ENCODE measurements at places on chromosomes 12 and 14.

DNA sequence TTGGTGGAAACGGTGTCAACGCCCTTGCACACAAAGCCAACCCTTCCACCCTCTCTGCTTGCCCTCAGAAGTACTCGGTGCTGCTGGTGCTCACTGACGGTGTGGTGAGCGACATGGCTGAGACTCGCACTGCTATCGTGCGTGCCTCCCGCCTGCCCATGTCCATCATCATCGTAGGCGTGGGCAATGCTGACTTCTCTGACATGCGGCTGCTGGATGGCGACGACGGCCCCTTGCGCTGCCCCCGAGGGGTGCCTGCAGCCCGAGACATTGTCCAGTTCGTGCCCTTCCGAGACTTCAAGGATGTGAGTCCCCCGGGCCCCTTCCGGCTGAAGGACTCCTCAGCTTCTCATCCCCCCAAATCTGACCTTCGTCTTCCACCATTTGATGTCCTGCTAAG, 5.7 kb downstream of the CPNE6 start:
- DNase-seq = no peak

DNA sequence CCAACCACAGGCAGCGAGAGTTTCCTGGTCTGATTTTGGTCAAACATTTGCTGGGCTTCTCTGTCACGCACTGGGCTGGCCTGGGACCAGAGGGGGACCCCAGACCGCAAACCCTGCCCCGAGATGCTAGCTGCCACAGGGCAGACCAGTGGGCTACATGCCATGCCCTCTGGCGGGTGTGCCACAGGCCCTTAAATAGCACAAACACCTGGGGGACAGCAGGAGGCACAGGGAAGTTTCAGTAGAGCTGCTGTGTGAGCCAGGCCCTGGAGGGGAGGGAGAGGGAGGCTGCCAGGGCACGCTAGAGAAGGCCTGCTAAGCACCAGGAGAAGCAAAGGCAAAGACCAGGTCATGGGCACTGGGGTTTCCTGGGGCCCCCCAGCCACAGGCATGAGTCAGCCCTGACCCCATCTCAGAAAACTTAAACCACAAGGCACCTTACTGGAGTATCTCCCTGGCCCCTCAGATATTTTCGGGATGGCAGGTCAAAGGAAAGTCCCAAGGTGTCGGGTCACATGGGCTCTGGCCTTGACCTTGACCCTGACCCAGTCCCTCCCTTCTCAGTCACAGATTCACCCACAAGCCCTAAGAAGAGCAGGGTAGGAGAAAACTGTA, 29.2 kb downstream of the ITPK1 start:
- DNase-seq = no peak

GRCh38 chr12:54983536-54984101, 943 bp downstream of the TESPA1 start:
- DNase-seq = no peak

DNA sequence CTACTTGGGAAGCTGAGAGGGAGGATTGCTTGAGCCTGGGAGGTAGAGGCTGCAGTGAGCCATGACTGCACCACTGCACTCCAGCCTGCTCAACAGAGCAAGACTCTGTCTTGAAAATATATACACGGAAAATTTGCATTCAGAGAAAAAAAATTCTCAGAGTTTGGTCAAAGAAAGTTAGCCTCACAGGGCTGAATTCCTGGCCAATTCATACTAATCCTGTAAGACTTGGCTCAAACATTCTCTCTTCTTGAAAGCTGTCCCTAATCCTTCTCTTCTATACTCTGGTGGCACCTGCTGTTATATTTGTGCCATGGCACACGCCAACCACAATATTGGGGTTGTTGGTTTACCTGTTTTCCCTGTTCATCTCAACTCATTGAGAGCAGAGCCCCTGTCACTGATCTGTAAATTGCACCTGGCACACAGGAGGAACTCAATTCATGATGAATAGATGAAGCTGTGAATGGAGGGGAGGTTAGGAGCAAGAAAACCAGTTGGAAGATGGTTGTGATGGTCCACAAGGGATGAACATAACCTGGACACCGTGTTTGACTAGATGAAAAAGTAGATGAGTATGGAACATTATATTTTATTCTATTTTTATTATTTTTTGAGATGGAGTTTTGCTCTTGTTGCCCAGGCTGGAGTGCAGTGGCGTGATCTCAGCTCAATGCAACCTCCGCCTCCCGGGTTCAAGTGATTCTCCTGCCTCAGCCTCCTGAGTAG, 36.8 kb upstream of the SPTSSA start:
- DNase-seq = no peak

GRCh38 chr14:76836029-76836630, 9.9 kb downstream of the LRRC74A start:
- no peak for DNase-seq

GRCh38 chr14:24783791-24784190, 149.8 kb upstream of the GZMB start:
- DNase-seq = no peak

DNA sequence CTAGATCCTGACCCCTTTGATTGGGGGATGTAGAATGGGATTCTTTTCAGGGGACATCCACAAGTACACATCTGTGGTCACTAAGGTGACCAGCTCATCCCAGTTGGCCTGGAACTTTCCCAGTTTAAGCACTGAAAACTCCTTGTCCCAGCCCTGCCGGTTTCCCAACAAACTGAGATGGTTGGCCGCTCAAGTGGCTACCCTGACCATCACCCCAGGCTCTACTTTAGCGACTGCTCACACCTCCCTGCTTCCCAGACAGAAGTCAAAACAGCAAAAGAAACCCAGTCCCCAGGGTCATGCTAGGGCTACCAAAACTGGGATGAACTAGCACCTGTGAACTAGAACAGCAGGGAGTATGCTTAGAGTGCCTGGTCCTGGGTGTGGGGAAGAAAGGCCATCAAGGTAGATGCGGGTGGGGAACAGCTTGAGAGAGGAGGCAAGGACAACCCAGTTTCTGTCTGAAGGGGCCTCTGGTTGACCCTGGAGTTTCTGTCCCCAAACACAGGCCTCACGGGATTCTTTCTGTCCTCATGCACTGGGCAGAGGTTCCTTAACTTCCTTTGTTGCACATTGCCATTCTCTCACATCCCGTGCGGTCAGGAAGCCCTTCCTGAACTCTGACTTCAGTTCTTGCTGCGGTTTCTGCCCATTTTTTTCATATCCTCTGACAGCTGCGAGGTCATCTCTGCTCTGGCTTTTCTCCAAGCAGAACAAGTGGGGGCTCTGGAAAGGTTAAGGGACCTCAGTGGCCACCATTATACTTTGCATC, 1.6 kb downstream of the LTB4R start:
- no peak for DNase-seq

GRCh38 chr12:34342048-34342447, 319.8 kb downstream of the ALG10 start:
- DNase-seq = no peak

GRCh38 chr14:64671591-64671990, 32.6 kb upstream of the PLEKHG3 start:
- DNase-seq = peak; percentile 28

DNA sequence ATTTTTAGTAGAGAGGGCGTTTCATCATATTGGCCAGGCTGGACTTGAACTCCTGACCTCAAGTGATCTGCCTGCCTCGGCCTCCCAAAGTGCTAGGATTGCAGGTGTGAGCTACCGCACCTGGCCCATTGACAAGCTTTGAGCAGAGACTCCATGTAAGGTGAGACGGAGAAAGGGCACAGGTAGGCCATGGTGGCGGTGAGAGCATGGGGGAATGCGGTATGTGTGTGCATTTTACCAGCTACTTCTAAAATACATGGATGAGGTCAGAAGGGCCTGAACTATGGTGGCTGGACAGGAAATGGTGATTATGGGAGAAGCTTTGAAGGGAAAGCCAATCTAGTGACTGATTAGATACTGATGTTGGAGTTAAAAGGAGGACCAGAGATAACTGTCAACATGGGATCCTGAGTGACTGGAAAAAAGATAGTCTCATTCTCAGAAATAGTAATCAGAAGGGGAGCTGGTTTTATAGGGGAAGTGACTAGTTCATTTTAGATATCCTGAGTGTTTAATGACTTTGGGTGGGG, 21.9 kb upstream of the PTPRB start:
- no peak for DNase-seq

DNA sequence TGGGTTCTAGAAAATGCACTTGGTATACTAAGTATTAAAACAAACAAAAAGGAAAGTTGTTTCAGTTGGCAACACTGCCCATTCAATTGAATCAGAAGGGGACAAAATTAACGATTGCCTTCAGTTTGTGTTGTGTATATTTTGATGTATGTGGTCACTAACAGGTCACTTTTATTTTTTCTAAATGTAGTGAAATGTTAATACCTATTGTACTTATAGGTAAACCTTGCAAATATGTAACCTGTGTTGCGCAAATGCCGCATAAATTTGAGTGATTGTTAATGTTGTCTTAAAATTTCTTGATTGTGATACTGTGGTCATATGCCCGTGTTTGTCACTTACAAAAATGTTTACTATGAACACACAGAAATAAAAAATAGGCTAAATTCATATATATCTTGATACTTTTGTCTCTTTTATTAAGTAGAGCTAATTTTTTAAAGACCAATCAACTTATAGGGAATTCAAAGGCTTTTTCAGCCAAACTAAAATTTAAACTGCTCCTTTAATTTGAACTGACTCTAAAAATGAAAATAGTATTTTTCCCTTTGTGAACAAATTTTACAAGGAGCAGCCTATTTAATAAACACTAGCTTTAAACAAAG, 2.8 kb downstream of the FOXG1 start:
- DNase-seq = no peak

DNA sequence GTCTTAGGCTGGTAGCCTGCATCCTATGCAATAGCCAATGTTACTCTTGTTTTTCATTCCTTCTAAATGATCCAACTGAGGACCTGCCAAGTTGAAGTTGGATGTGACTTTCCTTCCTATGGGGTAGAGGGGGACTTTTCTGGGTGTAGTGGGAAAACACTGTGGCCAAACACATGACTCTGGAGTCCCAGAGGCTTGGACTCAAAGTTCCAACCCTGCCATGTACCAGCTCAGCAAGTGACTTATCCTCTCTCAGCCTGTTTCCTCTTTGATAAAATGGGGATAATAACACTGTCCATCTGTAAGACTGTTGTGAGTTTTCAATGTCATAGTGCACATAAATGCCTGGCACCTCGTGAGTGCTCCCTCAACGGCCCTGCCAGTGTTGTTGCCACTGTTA, 97.0 kb downstream of the ZFP36L1 start:
- no peak for DNase-seq

DNA sequence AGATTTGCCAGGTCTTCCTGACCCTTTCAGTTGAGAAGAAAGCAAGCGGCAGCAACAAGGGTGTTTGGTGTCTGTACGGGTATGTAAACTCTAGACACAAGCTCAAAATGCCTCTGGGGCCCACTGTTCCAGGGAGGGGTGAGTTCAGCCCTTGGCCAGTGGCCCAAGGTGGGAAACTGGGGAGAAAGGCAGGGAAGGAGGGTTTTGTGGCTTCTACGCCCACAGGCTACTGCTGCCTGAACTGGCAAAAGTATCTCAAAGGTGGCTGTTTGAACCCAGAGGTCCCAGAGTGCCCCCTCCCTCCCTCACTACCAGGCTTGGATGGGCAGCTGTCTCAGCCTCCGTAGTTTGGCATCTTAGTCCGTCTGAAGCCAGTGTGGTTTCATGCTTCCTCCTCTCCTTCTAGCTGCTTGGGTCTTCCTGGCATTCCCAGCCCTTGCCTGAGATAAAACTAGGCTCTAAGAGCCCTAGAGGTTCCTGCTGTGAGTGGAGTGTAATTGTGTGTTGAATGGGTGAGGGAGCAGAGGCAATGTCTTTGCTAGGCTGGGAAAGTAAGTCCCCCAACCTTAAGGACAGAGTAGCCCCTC, 5.5 kb downstream of the HOXC5 start:
- no peak for DNase-seq

DNA sequence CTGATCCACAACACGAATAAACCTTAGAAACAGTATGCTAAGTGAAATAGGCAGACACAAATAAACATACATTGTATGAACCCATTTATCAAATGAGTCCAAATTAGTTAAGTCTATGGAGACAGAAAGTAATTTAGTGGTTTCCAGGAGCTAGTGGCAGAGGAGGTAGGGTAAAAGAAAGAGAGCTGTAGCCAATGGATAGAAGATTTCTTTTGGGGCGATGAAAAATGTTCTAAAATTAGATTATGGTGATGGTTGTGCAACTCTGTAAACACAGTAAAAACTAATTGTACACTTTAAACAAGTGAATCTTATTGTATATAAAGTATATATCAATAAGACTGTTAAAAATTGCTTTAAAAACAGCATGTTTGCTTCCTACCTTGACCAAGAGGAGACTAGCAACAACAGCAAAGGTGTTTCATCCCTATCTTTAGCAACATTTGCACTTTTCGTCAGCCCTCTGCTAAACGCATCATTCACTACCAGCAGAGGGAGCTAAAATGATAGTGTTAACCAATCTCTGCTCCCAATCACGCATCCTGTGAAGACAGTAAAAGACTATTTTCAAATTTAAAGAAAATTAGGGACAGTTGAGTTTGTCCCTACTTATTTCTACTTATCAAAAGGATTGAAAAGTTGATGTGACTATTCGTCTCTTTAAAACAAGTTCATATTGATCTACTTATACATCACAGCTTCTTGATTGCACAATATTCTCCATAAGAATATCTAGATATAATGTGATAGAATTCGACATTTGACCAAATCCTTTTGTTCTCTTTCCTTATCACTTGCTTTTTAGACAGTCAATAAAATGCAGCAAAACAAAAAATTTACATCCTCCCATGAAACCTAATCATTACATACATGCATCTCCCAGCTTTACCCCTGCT, 24.0 kb upstream of the LGR5 start:
- DNase-seq = peak; percentile 58

- DNase-seq = no peak
These were observed 161.0 kb downstream of the SLC38A4 start for GRCh38 chr12:46664761-46665287.

DNA sequence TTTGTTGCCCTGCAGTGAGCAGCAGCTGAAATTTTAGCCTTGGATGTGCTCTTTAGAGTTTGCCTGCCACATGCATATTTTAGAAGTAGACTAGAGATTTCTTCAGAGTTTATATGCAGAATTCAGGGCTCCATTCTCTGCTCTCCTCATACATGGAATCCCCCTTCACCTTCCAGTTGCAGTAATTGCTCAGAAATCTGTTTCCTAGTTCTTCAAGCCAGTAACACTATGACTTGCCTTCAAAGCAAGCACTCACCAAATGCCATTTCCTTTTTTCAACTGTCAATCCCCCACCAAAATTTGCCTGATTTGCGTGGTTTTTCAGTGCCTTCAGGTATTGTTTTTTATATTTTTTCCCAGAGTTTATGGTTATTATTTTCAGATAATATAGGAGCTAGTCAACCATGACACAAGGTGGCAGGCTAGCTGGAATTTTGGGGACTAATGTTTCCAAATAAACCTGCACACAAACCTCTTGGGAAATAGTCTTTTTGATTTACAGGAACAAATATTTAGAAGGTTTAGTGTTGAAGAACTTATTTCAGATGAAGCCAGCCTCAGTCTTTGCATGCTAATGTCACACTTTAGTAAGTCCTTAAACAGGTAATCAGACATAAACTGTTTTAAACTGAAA, 79.2 kb downstream of the ASCL1 start:
- no peak for DNase-seq

GRCh38 chr14:27528328-27528727, 930.5 kb upstream of the NOVA1 start:
- no peak for DNase-seq

- DNase-seq = peak; percentile 44
These were observed 5.4 kb upstream of the CCDC177 start for GRCh38 chr14:69580009-69580577.

Measured in NT2/D1 (cell line).